ENCODE measurements at places on chromosomes 16 and 17.

DNA sequence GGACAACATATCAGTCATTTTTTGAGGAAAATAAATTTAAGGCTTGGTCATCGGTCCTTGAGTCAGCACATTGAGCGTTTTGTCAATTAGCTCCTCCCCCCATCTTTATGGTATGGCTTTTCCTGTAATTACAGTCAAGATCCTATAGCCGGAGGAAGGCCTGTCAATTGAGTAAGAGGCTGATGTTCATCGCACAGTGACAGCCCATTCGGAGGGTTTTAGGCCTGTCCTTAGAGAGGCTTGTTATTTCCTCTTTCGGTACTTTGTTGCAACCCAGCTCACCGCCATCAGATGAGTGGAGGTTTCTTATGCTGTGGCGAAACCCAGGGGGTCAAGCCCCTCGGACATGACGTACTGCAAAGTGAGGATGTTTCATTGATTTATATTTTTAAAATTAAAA is 395.2 kb downstream of the WWOX start:
- DNase-seq, result no peak

- DNase-seq, result no peak
Measured at GRCh38 chr17:4766201-4766600, 5.5 kb upstream of the TM4SF5 start.

DNA sequence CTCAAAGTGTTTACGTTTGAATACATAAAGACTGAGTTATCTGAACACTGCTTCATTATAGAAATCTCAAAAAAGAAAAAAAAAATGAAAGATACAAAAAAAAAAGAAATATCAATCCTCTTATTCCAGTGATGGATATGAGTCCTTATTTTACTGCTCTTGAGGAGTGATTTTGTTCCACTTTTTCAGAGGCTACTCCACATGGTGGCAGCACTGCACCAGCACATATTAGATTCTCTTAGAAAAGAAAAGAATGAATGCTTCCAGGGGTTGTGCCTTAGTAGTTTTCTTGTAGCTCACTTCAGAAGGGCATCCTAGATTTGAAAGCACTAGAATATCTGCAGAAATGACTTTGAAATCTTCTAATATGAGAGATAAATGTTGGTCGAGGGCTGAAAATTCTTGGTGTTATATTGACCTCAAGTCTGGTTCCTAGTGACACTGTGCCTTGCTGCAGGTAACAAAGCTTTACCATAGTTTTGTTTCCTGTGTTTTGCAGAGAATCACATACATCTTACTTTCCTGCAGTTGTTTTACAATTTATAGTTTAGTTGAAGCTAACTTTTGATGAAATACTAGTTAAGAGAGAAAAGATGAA is 25.9 kb downstream of the AP2B1 start:
- no peak for DNase-seq

DNA sequence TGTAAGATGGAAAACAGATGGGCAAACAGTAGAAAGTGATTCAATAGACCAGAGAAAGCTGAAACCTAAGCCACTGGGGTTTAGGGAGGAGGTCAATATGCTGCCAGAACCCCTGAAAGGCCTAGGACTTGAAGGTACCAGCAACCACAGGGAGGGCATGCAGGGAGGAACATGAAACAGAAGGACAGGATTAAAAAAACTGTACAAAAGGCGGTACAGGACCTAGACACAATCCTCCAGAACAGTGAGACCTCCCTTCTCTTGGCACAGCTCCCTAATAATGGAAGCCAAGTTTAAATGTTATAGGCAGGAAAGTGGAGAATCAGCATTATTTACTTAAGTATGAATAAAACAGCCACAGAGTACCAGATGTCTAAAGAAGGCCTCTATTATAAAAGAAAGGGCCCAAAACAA is 105.5 kb downstream of the SPAG9 start:
- no peak for DNase-seq

- no peak for DNase-seq
Measured at GRCh38 chr16:84096447-84097005, 20.2 kb downstream of the MBTPS1 start.

GRCh38 chr16:15919331-15919730 is 30.1 kb upstream of the ABCC1 start:
- DNase-seq, result no peak

GRCh38 chr17:29570521-29570920 is 2.0 kb downstream of the TP53I13 start:
- DNase-seq, result no peak

DNA sequence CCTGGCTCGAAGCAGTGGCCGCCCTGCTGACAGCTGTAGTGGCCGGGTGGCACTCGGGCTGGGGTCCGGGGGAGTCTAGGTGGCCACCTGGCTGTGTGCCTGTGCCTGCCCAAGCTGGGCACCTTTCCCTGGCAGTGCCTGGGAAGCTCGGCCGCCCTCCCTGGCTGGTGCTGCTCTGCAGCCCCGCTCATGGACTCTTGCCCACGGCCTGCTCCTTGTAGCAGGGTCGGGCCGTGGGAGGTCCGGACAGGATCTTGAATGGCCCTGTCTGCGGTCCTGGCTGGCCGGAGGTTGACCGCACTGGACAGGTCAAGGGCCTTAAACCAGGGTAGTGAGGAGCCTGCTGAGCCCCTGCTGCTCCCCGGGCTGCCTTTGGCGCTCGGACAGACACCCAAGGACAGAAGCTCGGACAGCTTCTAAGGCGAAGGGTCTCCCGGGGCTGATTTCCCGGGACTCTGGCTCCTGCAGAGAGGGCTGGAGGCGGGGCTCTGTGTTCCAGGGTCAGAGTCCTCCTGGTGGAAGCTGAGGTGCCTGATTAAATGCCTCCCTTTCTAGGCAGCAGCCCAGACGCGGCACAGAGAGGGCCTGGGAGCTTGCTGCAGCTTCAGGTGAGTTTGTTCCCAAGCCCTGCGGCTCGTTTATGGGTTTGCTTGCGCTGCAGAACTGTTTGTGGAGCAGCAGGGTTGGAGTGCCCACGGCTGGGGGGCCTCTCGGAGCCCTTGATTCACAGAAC is 6.0 kb downstream of the CAPN15 start:
- DNase-seq, result no peak

- DNase-seq, result no peak
Measured at GRCh38 chr17:11644265-11645212, 46.3 kb downstream of the DNAH9 start.

GRCh38 chr16:71762186-71762585 is 37.7 kb upstream of the PHLPP2 start:
- DNase-seq, result no peak

- DNase-seq, result no peak
Measured at GRCh38 chr16:19898924-19899604, 14.4 kb upstream of the GPRC5B start.

- no peak for DNase-seq
Measured at GRCh38 chr16:85324488-85324887, 212.2 kb upstream of the CIBAR2 start.

DNA sequence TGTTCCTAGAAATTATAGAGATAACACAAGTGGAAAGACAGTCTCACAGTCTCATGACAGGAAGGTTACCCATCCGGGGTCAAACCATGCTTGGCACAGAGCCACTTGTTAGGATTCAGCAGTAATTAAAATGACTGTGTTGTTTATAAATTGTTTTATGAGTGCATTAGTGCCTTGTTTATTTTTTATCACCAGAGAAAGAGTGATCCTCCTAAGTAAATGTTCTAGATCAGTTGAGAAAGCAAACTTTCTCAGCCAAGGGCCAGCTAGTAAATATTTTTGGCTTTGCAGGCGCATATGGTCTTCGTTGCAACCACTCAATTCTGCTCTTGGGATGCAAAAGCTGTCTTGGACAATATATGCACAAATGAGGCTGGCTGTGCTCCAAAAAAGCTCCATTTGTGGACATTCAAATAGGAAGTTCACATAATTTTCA is 253.9 kb upstream of the CACNG5 start:
- DNase-seq, result no peak

DNA sequence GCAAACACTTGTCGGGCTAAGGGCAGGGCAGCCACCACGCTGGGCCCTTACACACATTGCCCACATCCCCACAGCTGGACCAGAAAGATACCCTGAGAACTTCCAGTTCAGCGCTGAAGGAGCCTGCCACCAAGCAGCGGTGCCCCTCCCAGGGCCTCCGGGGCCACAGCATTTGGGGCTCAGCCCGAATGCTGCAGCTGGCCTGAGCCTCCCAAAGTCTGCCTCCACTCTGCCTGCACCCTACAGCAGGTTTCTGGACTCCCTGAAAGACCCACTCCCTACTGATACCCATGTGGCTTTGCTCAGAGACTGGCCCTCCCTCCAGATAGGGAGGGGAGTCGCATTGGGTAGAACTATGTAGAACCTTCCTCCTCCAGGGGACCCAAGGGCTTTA is 1.5 kb downstream of the MCRIP1 start:
- no peak for DNase-seq

DNA sequence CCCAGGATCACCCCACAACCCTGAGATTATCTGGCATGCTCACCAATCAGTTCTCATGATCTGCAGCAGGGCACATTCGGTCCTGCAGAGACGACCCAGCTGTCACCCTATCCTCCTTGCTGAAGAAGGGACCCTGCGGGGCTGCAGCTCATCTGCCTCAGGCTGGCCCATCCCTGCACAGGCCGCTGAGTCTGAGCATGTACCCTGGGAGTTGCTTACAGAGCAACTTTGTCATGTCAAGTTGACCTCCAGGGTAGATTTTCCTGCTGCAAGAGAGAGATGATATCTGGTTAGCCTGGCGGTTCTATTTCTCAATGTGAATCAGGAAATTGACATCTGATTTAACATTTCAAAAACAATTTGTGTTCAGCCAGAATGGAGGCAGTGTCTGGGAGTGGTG is 36.0 kb upstream of the ADCY9 start:
- DNase-seq, result no peak

GRCh38 chr17:49224198-49224996 is 6.2 kb downstream of the PHOSPHO1 start:
- no peak for DNase-seq

DNA sequence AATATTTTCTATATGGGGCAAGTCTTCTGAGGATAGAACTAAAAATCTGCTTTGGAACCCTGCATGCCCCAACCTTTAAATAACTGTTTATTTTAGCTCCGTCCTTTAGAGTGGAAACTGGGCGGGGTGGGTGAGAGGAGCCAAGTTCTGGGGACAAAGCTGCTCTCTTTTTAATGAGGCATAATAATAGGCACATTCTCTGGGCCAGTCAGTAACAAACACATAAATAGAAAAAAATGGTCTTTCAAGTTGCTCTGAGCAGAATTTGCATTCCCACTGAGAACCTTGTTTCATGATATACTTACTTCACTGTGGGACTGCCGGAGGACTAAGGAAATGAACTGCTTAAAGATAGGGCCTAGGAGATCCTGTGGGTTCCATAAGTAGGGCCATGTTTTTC is 51.5 kb downstream of the KNOP1 start:
- DNase-seq, result no peak

DNA sequence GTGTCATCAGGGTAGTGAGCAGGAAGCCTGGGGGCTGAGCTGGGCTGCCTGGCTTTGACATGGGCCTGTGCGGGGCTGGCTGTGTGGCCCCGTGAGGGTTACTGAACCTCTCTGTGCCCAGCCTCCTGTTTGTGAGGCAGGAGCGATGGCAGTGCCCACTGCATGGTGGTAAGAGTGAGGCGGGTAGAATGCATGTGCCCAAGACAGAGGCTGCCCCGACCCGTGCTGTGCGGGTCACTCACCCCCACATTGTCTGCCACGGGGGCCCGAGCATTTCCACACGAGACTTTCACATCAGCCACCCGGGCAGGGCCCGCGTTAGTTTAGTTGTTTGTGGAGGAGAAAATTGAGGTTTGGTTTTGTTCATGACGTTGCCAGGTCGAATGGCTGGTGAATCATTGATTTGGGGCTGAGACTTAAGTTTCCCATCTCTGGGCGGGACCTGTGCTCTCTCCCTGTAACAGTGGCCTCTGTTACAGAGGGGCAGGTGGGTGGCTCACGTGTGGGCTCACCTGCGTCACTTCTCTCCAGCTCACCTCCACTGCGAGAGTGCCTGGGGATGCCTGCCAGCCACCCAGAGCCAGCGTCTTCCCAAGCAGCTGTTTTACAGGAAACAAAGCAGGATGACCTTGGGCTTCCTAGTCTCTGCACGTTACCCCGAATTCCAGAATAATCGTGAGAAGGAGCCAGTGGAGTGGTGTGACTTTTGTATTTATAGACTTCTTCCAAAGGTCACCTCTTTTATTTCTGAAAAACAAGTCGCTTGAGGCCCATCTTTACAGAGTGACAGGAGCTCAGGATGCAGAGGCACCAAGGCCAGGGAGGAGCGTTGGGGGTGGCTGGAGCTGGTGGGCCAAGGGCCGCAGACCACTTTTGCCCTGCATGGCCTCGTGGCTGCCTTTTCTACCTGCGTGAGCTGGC is 150.6 kb downstream of the RPTOR start:
- no peak for DNase-seq

DNA sequence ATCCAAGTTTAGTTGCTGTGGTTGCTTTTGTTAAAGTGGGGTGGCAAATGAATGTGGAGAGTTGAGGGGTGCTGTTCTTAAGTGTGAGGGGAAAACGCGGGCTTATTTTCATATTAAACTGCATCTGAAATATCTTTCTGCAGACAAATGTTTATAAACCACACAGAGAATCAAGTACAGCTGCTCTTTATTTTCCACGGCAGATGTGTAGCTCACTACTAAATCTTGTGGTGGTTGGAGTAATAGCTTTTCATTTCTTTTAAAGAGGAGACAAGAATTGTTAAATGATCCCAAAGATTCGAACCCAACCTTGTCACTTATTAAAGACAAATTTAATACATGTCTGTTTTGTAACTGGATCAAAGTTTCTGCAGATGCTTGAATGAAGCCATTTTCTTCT is 2.1 kb downstream of the CLTC start:
- no peak for DNase-seq

DNA sequence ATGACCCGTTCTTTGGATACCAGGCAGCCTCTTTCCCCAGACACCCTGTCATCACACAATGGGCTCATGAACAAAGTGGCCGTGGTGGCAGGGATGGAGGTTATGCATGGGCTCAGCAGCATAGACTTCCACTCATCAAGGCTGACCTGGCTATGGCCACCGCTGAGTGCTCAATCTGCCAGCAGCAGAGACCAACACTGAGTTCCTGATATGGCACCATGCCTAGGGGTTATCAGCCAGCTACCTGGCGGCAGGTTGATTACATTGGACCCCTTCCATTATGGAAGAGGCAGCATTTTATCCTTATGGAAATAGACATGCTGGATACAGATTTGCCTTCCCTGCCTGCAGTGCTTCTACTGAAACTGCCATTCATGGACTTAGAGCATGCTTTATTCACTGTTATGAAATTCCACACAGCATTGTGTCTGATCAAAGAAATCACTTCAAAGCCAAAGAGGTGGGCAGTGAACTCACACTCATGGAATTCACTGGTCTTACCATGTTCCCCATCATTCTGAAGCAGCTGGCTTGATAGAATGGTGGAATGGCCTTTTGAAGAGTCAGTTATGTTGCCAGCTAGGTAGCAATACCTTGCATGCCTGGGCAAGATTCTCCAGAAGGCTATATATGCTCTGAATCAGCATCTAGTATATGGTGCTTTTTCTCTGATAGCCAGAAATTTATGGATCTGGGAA is 160.6 kb downstream of the PRKCB start:
- no peak for DNase-seq

- no peak for DNase-seq
Measured at GRCh38 chr16:35752773-35753558, 2293.6 kb downstream of the TP53TG3F start.

DNA sequence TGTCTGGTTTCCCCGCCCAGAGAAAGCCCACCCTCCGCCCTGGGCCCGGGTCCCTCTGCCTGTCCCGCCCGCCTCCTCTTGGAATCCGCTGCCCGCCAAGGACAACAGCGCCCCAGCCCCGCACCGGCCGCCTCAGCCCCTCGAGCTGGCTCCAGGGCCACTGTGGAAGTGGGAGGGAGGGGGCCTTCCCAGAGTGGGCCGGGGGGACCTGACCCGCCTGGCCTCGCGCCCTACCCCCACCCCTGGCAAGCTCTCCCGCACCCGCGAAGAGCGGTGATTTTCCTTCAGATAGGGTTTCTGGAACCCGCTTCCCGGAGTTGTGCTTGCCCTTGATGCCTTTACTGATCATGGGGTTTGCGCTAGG is 2.3 kb upstream of the CBX8 start:
- no peak for DNase-seq

Data from AG04450 (cell line).